ENCODE measurements at places on chromosomes 6 and 20.

- no peak for DNase-seq
Observed at GRCh38 chr6:7697432-7697819, 28.5 kb upstream of the BMP6 start.

GRCh38 chr6:14711056-14711703 is 534.7 kb upstream of the JARID2 start:
- DNase-seq = peak; percentile 94

- DNase-seq = no peak
Observed at GRCh38 chr6:127966616-127967015, 65.8 kb upstream of the THEMIS start.

- DNase-seq = no peak
Observed at GRCh38 chr6:156021746-156022396, 566.2 kb upstream of the NOX3 start.

DNA sequence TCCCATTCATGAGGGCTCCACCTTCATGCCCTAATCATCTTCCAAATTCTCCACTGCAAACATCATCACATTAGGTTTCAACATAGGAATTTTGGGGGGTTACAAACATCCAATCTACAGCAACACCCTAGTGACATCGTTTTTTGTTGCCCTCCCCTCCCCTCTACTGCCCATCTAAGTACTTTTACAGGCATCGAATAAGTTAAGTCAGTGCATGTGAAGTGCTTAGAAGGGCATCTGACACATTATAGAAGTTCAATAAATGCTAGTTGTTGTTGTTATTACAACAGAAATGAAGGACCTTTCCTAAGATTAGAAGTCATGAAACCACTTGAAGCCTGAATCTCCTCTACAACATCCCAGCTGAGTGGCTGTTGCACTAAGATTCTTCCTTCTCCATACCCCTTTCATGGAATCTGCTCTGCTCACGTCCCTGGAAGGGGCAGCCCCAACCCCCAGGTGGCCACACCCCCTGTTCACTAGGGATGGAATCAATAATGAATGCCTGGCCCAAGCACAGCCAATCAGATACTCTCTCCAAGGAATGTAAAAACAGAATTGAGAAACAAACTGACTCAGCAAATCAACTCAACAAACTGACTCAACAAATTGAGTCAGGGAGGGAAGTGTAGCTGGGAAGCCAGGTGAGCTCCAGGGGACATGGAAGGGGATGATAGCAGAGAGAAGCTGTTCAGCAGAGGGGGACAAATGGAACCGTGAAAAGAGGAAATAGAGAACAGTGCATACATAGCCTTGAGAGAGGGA is 3.9 kb upstream of the LRP11 start:
- no peak for DNase-seq

GRCh38 chr6:87968435-87969278 is 79.0 kb upstream of the SPACA1 start:
- DNase-seq = peak; percentile 43

DNA sequence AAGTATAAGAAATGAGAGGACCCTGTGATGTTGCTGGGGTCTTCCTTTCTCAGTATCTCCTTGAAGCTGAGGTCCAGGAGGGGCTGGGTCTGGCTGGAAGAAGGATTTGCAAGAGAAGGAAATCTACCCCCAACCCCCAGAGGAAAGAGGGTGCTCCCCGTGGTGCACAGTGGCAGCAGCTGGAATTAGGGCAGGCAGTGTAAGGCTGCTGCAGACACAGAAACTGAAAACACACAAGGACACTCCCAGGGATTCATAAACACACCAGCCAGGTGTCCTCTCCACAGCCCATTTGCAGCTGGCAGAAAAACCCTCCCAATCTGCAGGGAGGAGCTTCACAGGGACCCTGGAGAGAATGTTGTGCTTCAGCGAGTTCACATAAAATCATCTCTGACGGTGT is 297.2 kb downstream of the CDH26 start:
- no peak for DNase-seq

DNA sequence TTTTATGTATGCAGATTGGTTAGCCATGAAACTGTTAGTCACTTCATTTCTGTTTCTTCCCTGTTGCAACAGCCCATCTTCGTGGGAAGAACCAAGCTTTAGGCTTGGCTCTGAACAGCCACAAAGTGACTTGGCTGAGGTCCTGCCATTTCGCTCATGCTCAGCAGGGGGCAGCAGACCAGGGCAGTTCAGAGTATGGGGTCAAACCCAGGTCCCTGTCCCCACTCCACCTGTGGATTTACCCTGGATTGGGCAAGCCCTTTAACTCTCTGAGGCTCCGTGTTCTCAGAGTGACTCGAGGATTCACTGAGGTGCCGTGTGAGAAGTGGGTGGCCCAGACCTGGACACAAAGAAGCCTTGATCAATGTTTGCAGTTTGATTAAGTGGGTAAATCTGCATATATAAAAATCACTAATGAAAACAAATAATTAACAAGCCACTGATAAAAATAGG is 19.8 kb upstream of the MAP1LC3A start:
- DNase-seq = peak; percentile 72

- no peak for DNase-seq
Observed at GRCh38 chr6:56732517-56732916, 89.8 kb upstream of the DST start.

GRCh38 chr20:12051206-12052163 is 133.8 kb downstream of the BTBD3 start:
- DNase-seq = no peak

GRCh38 chr20:39700528-39700927 is 738.4 kb downstream of the DHX35 start:
- peak; percentile 66 for DNase-seq

- peak; percentile 17 for DNase-seq
Observed at GRCh38 chr6:56961151-56961550, 6.2 kb downstream of the BEND6 start.

GRCh38 chr20:46255440-46256104 is 52.7 kb downstream of the CDH22 start:
- peak; percentile 57 for DNase-seq

- DNase-seq = no peak
Observed at GRCh38 chr20:41499961-41500725, 118.0 kb downstream of the CHD6 start.

DNA sequence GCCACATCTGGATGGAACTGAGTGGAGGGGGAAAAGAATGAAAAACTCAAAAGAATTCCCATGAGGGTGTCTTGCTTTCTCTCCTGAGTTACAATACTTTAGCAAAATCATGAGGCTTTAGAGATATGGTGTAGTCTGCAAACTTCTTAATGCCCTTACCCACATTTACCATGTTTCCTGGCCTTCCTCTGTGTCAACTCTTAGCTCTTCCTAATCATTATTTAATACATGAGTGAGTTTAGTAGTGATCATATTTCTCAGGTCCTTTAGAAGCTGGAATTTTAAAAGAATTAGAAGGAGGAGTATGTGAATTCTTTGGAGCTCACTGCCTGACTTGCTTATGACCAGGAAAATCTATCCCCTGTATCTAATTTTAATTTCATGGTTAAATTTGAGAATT is 39.0 kb downstream of the STX11 start:
- DNase-seq = no peak

- no peak for DNase-seq
Observed at GRCh38 chr20:25397096-25397495, 6.5 kb upstream of the ABHD12 start.

GRCh38 chr6:147131532-147132128 is 72.6 kb upstream of the STXBP5 start:
- DNase-seq = peak; percentile 65

GRCh38 chr6:55260181-55260580 is 67.1 kb upstream of the GFRAL start:
- DNase-seq = no peak

GRCh38 chr6:33104887-33105286 is 29.1 kb downstream of the HLA-DPB1 start:
- DNase-seq = no peak

GRCh38 chr6:37048851-37049757 is 43.6 kb downstream of the FGD2 start:
- peak; percentile 60 for DNase-seq

DNA sequence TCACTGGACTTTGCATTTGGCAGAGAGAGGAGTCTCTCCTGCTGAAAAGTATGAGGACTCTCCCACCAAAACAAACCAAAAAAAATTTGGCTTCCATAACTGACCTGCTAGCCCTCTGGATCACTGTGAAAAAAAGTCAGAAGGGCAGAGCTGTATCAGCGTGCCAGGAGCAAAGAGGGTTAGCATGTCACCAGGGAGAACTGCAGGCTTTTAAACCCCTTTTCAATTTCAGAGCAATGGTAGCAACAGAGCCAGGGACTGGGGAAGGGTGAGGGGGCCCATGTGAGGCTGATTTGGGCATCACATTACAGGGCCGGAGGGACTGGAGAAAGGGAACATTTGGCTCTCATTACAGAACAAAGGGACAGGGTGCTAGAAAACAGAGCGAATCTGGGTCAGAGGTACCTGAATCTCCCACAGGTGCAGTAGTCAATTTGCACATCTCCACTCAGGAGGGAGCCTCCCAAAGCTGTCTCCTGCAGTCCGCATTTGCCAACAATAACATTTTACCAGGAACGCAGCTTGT is 185.7 kb upstream of the EYA4 start:
- no peak for DNase-seq

DNA sequence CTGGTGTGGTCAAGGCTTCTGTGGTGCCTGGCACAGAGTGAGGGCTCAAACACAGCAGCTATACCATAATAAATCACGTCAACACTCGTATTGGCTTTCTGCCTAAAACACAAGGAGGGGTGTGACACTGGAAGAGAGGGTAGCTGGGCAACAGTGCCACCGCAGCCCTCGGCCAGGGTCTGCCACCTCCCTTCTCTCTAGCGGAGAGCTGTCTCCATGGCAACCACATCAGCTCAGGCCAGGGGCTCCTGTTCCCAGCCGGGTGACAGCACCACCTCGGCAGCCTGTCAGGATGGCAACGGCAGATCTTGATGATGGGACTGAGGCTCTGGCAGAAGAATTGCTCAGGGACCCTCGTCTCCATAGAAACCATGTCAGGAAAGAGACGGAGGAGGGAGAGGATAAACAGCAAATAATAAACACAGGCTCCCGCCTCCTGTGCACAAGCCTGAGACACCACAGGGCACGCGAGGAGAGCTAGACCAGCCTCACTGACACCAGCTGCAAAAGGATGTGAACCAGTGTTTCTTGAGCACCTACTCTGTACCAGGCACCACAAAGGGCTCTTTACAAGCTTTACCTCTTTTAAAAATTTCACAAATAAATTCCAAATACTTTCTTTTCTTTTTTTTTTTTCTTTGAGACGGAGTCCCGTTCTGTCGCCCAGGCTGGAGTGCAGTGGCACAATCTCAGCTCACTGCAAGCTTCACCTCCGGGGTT is 50.4 kb upstream of the TLDC2 start:
- peak; percentile 34 for DNase-seq

DNA sequence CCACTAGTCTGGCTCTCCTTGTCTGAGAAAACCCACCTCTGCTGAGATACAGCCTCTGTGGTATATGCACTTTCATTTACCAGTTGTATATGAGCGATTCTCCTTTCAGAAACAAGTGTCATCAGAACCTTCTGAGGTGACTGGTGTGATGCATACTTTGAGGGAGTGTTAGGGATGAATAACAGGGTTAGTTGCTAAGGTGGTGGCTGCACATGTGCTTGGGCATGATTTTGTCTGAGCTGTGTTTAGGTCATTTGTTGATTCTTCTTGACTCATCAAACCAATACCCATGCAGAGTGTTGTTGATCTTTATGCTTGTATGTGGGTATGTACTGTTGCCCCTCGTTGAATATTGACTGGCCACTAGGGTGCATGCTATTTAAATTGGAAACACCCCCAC is 25.7 kb downstream of the DTD1 start:
- no peak for DNase-seq

GRCh38 chr6:148835920-148836441 is 89.2 kb downstream of the UST start:
- DNase-seq = no peak

DNA sequence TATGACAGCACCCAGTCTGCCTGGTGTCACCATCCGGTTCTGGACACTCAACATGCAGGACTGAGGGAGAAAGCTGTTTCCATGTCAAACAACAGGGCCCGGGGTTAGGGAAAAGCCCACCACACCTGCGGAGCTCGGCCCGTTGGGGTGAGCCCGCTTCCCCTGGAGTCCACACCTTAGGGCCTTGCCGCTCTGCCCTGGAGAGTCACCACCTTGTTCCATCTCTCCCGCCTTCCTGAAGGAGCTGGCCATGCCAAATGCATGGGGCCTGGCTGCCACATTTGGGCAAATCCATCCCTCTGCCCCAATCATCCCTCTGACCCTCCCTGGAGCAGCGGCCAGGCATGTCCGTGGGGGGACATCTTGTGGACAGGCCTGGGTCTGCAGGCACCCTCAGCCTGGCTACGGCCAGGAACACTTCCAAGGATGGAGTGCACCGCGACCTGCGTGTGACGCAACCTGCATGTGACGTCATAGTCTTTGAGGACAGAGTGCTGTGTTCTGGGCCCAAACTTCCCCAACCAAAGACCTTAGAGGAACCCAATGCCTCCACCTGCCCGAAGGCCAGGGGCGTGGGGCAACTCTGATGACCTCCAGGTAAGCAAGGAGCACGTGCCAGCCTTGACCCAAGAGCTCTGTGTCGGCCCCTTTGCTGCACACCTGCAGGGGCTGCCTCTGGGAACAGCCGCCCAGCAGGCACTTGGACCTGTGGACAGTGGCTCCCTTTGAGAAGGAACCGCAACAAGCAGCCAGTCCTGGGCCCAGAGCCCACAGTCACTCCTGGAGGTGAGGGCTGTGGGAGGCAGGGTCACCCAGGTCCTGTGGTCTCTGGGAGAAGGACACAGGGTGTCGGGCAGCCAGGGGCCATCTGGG is 1.7 kb downstream of the CABLES2 start:
- peak; percentile 46 for DNase-seq

- DNase-seq = no peak
Observed at GRCh38 chr6:5909721-5910120, 97.0 kb downstream of the NRN1 start.

DNA sequence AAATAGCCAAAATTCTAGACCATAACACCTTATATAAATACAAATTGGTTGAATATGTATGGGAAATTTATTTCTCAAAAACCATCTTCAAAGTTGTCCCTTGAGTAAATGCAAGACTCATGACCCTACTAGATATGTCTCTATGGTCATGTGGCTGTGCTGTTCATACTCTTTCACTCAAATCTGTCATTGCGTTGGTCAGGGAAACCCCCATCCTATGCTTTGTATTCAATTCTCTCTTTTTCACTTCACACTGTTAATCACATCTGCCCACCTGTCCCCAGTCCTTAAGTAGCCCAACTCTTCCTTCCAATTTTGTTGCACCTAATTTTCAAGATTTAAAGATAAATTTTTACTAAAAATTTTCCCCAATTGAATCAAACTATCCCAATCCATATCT is 51.0 kb downstream of the RPS12 start:
- DNase-seq = no peak

GRCh38 chr6:139373928-139374356 is 506 bp downstream of the CITED2 start:
- no peak for DNase-seq

Data from hematopoietic multipotent progenitor cell treated with erythropoietin and hydrocortisone succinate and interleukin-3 and kit ligand, for 4 days (in vitro differentiated cells).